ENCODE measurements at places on chromosomes 6 and 20. TPM values are rescaled to one million over a fixed set of nuclear protein-coding genes. Genes with fewer than 3 reads are reported as not detected.

Gene BTN1A1
- not detected for total RNA-seq

Gene TFAP2A
- 24.6 TPM for total RNA-seq

Gene FHL5
- total RNA-seq: not detected

Gene PPDPF
- 37.5 TPM for total RNA-seq

Gene RIMS4
- total RNA-seq: 10.9 TPM

DNA sequence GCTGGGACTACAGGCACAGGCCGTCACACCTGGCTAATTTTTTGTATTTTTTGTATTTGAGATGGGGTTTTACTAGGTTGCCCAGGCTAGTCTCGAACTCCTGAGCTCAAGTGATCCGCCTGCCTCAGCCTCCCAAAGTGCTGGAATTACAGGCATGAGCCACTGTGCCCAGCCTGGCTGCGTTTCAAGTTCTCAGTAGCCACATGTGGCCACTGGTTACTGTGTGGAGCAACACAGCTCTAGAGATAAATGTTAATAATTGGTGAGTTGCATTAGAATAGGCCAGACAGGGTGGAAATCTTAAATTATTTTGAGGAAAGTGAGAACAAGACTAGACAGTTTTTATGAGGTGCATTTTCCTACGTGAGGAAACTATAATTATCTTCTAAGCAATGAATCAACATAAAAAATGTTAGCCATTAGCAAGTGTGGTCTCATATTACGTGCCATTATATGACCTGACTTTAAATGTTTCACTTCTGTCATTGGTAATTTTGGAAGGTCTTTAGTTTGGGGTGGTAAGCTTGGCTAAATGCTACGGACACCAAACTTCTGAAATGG is 129.6 kb downstream of the PLEKHG1 start:
- DNase-seq: no peak

DNA sequence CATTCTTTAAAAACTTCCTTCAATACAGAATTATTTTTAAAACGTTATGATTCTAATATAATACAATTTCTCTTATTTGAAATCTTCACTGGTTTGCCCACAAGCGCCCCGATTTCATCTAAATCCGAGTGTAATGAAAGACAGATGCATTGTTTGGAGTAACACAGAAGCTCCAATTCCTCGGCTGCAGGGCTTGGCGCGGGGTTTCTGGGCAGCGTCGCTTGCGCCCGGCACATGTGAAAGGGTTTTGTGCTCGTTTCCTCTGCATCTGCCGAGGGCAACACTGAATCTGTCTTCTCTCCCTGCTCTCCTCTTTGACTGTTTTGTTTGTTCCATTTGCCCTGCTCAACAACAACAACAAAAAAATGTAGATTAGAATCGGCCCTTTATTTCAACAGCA is 248.6 kb upstream of the QKI start:
- no peak for DNase-seq

GRCh38 chr6:113739041-113739655 is 118.0 kb upstream of the MARCKS start:
- no peak for DNase-seq

GRCh38 chr6:32983964-32984621 is 15.7 kb downstream of the BRD2 start:
- no peak for DNase-seq

DNA sequence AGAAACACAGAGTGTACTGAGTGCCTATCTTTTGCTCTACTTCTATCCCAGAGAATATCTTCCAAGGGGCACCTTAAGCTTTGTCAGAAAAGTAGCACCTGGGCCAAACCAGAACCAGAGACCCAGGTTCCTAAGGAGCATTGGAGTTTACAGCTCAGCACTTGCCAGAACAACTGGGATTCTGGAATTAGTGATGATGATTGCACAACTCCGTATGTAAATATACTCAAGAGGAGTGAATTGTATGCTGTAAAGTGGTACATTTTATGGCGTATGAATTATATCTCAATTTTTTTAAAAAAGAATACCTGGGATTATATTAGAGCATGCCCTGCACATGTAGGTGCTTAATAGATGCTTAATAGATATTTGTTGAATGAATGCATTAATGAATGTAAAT is 36.2 kb upstream of the EPB41L1 start:
- no peak for DNase-seq

GRCh38 chr20:47960277-47960676 is 175.0 kb upstream of the SULF2 start:
- DNase-seq: no peak

GRCh38 chr6:170176136-170176897 is 114.6 kb downstream of the DLL1 start:
- DNase-seq: no peak

DNA sequence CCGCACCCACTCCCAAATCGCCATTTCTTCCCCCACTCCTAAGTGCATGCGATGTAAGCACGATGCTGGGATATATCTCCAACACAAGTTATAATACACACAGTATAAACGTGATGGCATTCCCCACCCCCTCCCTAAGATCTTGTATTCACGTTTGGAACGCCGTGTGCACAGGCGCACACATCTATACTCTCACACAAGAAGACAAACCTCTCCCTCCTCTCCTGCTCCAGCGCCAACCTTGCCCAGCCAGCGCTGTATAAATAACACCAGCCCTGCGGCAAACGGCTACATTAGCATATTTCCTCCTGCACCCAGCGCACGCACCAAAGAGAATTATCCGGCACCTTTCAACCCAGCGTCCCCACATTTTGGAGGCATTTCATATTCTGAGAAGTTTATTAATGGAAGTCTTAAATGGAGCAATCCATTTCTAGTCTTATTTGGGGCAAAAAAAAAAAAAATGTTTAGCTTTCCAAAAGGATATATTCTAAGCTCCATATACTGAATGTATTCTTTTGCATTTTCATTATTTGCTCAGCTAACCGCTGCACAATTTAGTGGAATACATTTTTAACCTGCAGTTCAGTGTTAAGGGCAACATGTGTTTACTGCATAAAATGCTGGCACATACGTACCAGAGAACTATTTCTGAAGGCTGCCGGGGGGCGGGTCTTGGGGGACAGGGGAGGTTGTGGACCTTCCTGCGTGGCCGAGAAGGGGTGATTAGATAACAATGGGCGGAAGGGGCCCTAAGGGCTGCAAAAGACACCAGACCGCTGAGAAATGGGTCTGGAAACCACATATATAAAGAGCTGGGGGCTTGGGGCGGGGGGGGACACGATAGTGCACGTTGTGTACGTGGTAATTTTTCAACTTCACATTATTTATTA is 1.1 kb upstream of the SLC22A23 start:
- peak; percentile 58 for DNase-seq
